ENCODE measurements at places on chromosomes 3 and 15.

DNA sequence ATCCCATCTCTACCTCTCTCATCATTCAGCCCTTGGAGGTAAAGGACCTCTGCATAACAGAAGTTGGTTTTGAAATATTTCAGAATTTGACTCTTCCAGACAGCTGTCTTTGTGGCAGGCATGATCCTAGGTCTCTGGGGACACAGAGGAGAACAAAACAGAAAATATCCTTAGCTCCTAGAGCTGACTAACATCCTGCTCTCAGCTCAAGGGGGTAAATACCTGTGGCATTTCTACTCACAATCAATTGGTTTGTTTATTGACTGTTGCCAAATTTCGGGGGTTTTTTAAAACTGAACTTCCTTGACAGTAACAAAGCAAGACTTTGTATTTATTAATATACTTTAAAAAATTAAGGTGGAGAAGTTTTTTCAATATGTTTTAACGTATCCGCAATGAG lies 78.8 kb downstream of the EOMES start:
- DNase-seq: no peak

DNA sequence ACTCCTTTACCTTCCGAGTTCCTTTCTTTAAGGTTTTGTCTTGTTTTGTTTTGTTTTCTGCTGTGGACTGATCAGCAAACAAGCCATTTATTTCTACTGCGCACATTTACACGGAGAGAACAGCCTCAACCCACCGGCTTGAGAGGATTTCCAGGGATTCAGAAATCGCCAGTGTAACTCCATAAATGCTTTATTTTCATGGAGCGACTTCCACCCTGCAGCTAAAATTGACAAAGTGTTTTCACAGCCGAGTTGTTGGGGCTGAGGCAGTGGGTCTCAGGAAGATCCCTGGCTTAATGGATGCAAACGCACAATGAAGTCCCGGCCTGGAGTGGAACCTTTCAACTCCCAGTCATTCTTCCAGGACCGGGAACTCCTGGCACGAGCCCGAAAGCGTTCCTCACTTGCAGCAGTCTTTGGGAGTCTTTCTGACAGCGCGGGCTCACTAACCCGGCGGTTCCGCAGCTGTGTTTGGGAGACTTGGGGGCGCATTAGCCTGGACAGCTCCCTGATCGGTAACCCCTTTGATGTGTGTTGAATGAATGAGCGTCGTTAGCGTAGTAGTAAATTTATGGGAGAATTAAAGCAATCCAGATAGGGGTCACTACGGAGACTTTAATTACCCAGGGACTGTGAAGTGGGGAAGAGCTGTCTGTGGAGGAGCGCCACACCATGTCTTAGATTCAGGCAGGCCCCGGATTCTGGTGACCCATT lies 785 bp upstream of the MYRIP start:
- DNase-seq: no peak

DNA sequence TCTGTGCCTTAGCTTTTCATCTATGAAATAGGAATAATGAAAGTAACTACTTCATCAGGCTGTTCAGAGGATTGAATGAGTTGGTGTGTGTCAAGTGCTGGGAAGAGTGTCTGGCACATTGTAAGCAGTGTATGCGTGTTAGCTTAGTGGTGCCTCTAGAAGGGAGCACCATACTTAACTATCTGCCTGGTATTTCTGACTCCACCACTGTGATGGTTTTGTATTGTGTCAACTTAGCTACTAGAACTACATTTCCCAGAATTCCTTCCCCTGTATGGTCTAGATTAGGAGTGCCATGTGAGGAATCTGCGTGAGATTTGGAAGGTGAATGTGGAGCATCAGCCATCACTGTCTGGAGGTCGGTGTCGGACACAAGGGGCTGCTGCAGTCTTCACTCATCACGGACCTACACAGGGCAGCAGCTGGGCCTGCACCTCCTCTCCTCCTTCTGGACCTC lies 115.4 kb upstream of the GALNT15 start:
- DNase-seq: no peak

- no peak for DNase-seq
These were observed 83.1 kb downstream of the CACNA1D start for GRCh38 chr3:53577506-53577905.

- no peak for DNase-seq
These were observed 569.0 kb downstream of the NTRK3 start for GRCh38 chr15:87687523-87687870.

DNA sequence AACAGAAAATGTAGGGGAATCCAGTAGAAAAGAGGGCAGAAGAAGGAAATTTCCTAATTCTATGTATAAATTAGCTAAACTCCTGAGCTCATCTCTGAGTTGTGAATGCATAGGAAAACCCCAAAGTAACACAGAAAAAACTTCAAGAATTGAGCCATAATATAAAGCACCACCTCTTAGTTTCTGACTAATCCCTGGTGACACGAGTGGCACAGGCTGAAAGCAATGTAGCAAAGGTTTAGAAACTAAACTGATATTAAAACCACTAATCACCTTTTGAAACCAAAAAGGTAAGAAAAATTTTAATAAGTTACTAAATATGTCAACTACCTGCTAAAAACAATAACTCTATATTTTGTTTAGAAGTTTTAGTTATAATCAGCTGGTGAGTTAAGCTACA lies 255.6 kb upstream of the NECTIN3 start:
- DNase-seq: no peak

- no peak for DNase-seq
These were observed 23.7 kb downstream of the XXYLT1 start for GRCh38 chr3:195247086-195247862.

- DNase-seq: no peak
These were observed 72.5 kb upstream of the ADAMTSL3 start for GRCh38 chr15:83581381-83581780.

DNA sequence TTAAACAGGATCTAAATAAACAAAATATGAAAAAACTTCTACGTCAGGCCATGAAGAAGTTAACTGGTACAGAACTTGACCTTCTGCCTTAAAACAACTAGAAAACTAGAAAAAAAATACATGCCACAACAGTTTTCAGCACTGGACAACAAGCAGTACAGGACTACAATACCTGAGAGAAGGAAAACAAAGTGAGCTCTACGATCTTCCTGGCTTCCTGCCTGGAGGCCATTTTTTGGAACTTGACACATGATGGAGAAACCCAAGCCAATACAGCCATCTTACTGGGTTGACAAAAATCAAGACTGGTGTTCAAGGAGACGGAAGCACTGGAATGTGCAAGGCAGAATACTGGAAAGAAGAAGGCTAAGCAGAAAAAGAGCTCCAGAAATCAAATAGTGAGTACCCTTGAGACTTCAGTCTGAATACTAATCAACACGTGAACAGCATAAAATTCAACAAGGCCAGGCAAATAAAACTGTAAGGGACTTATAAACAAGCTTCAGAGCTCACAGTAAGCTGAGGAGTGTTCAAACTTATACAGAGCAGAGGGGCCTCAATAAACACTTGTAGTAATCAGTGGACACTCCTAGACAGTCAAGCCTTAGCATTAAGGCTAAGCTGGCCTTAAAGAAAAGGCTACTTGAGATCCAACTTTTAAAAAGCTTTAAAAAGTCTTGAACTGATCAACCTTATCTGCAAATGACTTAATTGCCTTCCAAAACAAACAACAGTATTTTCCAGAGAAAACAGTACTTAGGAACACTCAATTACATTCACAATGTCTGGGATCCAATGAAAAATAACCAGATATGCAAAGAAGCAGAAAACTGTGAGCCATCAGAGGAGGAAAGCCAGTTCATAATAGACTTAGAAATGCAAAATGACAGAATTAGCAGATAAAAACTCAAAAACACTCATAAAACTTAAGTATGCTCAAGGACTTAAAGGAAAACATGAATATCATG lies 63.2 kb downstream of the DLG1 start:
- DNase-seq: no peak

DNA sequence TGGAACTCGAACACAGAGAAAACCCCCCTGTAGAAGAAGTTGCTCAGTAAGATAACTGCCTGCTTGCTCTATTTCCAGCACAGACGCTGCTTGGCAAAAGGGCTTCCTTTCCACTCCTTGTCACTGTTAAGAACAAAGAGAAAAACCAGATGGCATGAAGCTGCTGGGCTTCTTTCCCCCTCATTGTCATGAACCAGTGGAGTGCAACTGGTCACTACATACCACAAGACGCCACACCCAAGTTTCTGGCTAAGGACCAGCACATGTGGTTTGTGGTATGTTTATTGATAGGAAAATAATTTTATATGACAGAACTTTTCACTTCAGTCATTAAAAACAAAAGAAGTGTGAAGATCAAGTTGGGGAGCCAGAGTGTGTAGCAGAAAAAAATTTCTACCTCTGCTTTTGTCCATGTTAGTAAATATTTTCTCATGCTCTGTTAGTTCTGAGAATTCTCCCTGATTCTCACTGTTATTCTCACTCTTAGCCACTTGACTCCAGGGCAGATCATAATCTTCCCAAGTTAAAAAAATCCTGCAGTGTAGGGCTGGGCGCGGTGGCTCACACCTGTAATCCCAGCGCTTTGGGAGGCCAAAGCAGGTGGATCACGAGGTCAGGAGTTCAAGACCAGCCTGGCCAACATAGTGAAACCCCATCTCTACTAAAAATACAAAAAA lies 37.9 kb downstream of the CLK3 start:
- DNase-seq: no peak

GRCh38 chr3:55174747-55175146 lies 246.9 kb upstream of the LRTM1 start:
- DNase-seq: no peak

DNA sequence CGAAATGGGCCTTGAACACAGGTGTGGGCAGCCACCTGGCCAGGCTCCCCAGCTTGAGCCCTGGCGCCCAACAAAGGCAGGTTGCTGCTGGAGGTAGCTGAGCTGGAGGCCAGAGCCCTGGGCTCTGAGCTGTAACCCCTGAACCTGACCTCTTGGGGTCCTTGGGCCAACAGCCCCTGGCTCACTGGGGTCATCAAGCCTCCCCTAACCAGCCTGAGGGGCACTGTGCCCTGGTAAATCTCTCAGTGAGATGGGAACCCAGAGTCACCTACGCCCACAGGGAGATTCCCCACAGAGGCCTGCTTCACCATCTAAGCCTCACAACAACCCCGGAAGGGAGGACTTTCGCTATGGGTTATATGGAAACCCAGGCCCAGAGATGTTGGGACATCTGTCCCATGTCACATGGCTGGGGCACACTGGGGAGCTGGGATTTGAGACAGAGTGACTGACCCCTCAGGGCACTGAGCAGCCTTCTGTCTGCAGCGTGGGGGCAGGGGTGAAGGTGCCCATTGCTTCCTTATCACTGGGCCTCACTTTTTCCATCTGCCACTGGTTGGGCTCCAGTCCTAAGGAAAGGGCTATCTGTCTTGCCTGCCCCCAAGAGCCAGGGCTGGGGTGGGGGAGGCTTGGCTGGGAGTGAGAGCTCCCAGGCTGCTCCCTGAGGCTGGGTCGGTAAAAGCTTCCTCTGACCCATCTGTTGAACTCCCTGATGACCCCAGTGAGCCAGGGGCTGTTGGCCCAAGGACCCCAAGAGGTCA lies 59.1 kb downstream of the IQSEC1 start:
- no peak for DNase-seq

DNA sequence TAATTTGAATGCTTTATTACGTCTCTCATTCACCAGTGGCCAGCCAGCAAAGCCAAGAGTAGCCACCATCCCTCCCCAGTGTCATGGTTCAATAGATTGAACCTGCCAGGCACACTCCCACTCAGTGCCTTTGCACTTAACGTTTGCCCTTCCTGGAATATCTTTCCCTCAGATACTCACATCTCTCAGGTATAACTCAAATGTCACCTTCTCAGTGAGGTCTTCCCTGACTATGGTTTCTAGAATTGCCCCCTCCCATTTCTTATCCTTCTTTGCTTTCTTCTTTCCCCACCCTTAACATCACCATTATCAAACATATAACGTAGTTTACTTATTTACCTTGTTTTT lies 293.8 kb downstream of the LRTM1 start:
- DNase-seq: no peak

DNA sequence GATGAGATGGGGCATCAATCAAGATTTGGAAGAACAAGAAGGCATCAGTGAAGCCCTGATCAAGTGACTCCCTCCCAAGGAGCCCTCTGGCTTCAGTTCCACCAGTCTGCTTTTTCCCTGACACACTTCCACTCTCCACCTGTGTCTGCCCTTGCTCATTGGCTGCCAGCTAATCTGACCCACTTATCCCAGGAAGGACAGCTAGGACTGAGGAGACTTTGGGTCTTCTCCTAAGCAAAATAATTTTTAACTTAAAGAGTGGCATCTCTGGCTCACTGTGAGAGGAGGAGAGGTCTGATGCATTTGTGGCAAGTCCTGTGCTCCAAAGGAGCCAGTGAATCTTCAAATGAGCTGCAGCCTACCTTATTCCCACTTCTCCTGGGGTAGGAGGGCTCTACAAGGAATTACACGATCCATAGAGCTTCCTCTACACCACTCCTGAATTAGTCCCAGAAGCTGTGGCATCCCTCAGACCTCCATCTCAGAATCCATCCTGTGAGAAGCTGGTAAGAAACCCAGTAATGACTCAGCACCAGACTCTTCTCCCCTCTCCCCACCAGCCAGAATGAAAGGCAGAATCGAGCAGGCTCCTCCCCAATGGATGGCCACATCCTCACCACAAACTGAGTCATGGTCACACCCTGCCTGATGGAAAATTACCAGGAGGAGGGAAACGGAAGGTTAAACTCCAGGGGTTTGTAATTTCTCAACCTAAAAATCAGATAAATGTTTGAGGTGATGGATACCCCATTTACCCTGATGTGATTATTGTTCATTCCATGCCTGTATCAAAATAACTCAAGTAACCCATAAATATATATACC lies 6.3 kb upstream of the PKM start:
- DNase-seq: peak; percentile 30

DNA sequence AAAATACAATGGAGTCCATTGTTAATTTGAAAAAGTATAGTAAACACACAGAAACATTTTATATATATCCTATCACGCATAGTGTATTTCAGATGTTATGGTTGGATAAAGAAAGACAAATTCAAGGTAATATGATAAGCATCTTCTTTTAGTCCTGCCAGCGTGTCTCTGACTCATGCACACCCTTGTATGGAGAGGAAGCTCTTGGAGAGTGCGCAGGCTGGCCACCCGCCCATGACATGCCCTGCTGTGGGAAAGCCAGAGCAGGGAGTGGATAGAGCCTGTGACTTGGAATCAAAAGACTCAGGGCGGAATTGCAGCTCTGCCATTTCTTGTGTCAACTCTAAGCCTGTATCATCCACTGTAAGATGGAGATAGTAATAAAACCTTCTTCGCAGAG lies 23.0 kb upstream of the COPG1 start:
- no peak for DNase-seq

DNA sequence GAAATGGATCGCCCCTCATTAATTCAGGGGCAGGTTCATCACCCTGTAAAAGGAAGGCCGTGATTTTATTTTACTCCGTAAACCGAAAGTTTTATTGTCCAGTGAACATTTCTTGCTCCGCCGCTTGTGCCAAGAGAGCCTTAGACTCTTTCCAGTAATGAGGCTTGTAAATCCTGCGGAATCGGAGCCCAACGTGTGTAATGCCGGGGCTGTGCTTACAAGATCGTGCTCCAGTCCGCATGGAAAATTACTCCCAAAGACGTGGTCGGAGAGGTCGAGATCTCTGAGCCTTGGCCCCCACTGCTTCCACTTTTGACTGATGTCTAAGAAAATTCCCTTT lies 649 bp upstream of the PLOD2 start:
- no peak for DNase-seq
